Skin of body (tissue), 3 donors: ENCODE measurements at places on chromosomes 13 and 19. TPM values are rescaled to one million over a fixed set of nuclear protein-coding genes. Genes with fewer than 3 reads are reported as not detected.

GRCh38 chr19:2986951-2987524 lies 9.7 kb downstream of the TLE6 start:
- no peak for DNase-seq

DNA sequence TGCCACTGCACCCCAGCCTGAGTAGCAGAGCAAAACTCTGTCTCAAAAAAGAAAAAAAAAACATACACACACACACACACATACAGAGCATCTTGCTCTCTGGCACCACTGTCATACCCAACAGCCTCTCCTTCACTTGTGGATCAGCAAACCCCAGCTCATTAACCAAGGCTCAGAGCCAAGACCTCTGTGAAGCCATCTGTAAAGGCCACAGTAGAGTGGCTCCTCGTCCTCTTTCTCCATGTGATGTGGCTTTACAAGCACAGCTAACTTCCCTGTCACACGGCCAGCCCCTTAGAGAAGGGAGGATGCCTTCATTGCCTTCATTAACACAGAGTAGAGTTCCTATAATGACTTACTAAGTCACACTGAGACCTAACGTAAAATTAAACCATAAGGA lies 62.7 kb upstream of the LSM14A start:
- no peak for DNase-seq

DNA sequence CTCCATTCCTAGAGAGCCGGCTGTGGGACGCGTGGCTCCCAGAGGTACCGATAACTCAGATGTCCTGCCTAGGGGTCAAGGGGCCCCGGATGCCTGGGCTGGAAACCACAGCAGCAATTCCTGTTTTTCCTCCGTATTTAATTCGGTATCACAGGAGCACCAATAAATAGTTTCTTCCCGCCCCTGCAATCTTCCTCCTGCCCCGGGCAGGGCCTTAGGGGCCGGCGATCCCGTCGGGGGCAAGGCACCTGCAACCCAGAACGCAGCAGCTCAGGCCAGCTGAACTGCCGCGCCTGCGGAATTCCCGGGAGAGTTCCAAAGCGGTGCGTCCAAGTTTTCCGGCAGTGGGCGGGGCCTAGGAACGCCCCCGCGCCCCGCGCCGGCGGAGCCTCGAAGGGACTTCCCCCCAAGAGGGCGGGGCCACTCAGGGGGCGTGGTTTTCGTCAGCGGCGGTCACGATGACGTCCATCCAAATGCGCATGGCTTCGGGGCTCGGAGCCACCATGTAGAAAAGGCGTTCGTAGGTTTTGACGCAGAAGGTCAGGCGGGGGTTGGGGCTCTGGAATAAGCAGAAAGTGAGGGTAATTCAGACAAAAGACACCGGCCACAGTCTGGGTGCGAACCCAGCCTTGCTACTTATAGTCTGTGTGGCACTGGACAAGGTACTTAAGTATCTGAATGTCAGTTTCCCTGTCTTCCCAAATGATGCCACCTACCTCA lies 9.7 kb upstream of the LYPD3 start:
- DNase-seq: peak; percentile 73

- DNase-seq: no peak
Observed at GRCh38 chr13:32581177-32581786, 5.0 kb upstream of the PDS5B start.

GRCh38 chr19:46221981-46222610 lies 7.4 kb upstream of the IGFL1 start:
- no peak for DNase-seq

DNA sequence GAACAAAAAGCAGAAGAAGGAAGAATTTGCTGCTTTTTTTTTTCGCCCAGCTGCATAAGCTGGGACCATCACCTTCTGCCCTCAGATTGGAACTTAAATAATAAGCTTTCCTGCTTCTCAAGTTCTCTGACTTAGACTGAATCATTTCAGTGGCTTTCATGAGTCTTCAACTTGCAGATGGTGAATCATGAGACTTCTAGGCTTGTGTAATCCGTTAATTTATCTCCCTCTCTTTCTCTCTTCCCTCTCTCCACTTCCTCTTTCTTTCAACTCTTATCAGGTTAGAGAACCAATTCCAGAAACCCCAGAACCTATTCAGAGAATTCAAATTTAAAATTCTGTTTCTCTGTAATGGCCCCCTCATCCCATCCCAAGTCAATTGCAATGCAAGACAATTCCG lies 1153.7 kb downstream of the PCDH9 start:
- DNase-seq: no peak

- DNase-seq: no peak
Observed at GRCh38 chr19:55212447-55212846, 3.1 kb upstream of the PTPRH start.

- no peak for DNase-seq
Observed at GRCh38 chr13:75610466-75610865, 25.7 kb upstream of the LMO7 start.

GRCh38 chr19:47895165-47895782 lies 9.2 kb upstream of the SULT2A1 start:
- no peak for DNase-seq

DNA sequence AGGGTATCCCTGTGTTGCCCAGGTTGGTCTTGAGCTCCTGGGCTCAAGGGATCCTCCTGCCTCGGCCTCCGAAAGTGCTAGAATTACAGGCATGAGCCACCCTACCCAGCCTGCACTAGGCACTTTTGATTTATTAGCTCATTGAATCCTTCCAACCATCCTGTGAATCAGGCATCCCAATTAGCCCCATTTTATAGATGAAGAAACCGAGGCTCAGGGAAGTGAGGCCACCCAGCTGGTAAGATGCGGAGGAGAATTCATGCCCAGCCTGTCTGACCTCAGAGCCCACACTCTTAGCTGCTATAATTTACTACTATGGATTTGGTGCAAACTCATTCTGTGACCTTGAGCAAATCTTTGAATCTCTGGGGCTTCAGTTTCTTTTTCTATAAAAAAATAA lies 17.8 kb upstream of the CACNG8 start:
- no peak for DNase-seq

DNA sequence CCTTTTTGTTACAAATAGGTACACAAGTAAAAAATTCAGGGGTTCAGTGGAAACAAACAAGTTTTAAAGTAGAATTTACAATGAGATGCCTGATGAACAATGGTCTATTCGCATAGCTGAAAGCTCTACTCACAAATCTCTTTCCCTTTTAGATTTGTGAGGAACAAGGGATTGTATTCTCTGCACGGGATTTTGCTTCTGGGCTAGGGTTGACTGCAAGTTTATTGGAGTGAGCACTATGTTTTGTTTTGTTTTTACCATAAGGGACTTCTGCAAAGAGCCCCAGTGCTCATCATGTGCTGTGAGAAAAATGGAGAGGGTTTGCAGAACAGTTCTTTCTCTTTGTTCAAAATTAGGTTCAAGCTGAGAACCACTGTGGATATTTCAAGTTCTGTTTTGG lies 160.5 kb downstream of the DLEU7 start:
- DNase-seq: no peak

TRPC4 gene
- total RNA-seq: 0.69 TPM

CRB3 gene
- 9.8 TPM for total RNA-seq

DNA sequence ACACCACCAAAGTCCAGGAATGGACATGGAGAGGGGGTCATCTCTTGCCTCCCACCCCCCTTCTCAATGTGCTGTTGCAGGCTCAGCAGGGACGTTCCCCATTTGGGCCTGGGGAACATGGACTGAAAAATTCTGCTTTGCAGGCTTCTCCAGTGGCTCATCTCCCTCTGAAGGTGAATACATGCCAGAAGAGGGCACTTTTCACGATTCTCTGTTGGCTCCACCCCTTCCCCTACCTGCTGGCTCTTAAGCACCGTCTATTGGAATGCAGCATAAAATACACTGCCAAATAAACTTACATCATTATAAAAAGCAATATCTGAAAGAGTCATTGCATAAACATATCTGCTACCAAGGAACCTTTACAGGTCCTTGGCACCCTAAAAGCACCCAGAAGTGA lies 35.7 kb downstream of the NHLRC3 start:
- DNase-seq: no peak

PHF11 gene
- total RNA-seq: 20.7 TPM

GRCh38 chr19:16378291-16378889 lies 53.8 kb downstream of the KLF2 start:
- DNase-seq: no peak

DNA sequence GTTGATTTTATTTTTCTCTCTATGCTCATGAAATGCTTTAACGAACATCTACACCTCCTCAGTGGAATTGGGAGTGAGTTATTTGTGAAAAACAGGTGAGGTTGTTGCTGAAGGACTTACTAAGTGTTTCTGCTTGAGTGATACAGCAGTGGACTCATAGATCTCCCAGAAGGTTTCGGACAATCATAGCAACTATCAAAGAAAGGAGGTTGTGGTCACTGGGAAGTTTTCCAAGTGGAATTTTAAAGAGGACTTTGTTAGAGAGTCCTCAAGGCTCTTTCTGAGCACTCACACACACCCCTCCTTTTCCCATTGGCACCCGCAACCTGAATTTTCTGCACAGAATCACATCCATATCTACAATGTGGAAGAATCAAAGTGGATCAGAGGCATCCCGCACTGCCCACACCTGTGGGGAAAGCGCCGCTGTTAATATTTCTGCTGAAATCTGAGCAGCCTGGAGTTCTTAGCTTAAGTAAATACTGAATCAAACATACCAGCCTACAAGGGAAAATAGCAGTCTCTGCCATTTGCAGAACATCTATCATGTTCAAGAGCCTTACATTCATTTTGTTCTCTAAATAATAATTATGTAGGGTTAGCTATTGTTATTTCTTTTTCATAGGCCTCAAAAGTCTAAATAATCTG lies 719.4 kb downstream of the DIAPH3 start:
- no peak for DNase-seq

DNA sequence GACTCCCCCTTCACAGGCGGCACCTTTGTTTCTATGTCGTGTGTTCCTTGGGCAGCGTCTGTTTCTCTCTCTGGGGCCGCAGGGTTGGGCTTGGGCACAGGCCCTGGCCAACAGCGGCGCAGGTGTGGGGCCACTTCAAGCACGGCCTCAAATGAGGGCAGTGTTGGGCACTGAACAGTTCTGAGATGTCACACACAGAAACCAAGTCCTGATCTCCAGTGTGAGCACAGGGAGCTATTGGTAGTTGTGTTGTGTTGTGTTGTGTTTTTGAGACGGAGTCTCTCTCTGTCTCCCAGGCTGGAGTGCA lies 42.7 kb downstream of the GATAD2A start:
- DNase-seq: no peak

BBC3 gene
- total RNA-seq: 4.3 TPM

DNA sequence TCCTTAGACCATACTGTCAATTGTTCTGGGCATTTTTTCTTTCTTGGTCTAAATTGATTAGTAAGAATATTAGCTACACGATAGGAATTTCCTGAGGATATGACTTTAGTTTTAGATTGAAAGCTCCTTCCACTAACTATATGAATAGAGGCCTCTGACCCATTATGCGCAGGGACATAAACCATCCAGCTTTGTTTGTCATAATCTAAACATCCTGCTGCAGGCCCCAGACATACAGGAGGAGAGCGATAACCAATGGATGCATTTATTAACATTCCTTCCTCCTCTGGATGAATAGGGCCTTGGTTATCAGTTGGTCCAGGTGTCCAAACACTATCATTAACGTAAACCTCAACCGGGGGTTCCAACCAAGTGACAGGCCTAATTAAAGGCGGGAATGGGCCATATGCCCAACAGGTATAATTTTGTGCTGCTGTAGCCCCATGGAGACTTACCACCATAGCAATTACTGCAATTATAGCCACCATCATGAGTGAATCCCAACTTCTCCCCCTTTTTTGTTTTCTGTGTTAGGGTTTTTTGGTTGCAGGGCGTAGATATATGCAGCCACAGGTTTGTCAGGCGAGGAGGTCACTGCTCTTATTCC lies 32.6 kb downstream of the CLEC4M start:
- no peak for DNase-seq

VASP gene
- 35.5 TPM for total RNA-seq

- no peak for DNase-seq
Observed at GRCh38 chr19:43883864-43884263, 51.2 kb downstream of the ZNF45 start.

DNA sequence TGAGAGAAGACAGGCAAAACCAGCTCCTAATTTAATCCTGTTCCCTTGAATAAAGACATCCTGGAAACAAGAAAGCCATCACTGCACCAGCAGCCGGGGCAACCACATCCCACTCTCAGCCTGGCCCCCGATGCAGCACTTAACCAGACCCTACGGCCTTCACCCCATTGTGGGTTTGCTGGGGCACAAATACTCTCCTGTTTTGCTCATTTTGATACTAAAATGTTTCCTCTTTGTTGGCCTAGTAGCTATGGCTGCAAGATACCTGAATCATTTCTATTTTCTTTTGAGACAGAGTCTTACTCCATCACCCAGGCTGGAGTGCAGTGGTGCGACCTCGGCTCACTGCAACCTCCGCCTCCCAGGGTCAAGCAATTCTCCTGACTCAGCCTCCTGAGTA lies 28.4 kb downstream of the ANKRD27 start:
- no peak for DNase-seq

CLEC17A gene
- total RNA-seq: 0.10 TPM

GRCh38 chr19:33819880-33820781 lies 23.5 kb downstream of the KCTD15 start:
- DNase-seq: peak; percentile 46

DNA sequence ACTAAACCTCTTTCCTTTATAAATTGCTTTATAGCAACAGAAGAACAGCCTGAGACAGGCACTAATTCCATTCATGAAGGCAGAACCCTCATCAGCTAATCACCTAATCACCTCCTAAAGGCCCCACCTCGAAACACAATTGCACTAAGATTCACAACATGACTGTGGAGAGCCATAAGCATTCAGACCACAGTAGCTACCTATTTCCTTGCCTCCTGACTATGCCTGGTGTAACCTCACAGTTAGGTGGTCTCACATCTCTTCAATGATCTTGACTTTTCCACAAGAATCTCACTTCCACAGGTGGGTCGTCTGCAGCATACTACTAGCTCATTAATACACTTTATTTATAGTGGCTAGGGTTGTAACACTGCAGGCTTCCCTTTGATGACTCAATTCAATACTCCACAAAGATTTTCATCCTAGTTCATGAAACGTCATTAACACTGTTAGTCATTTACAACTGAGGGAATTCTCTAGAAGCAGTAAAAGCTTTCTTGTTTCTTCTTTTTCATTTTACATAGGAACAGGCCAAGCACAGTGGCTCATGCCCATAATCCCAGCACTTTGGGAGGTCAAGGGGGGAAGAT lies 27.1 kb downstream of the STK24 start:
- no peak for DNase-seq

- peak; percentile 12 for DNase-seq
Observed at GRCh38 chr13:26051657-26052311, at the start of gene SHISA2. TSS of gene SHISA2 (minus strand) at chr13:26052016. CDS start at chr13:26050975, 1,041 bp downstream.

ZNF433 gene
- 19.9 TPM for total RNA-seq

MISP3 gene
- 0.89 TPM for total RNA-seq

DNA sequence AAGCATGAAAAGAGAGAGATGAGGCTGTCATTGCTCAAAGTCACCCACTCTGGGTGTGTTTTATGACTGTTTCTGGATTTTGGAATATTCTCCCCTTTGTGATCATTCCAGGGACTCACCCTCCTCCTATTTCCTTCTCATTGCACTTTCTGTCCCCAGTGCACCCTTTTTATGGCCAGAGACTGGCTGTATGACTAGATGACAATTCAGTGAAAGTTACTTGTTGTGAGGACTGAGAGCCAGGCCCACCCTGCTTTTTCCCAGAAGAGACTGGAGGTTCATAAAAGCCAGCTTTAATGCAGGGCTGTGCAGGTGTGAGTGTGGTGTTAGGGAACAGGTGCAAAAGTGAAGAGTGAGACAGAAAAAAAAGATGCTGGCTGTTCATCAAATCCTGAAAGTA lies 17.3 kb downstream of the CEACAM7 start:
- DNase-seq: no peak

CAPN12 gene
- 6.0 TPM for total RNA-seq

GRCh38 chr19:52694921-52695320 lies 39.9 kb downstream of the ZNF611 start:
- DNase-seq: no peak

GRCh38 chr13:91557328-91558090 lies 159.1 kb downstream of the GPC5 start:
- no peak for DNase-seq

LINGO3 gene
- not detected for total RNA-seq
